ENCODE measurements at places on chromosomes 11 and 22.

DNA sequence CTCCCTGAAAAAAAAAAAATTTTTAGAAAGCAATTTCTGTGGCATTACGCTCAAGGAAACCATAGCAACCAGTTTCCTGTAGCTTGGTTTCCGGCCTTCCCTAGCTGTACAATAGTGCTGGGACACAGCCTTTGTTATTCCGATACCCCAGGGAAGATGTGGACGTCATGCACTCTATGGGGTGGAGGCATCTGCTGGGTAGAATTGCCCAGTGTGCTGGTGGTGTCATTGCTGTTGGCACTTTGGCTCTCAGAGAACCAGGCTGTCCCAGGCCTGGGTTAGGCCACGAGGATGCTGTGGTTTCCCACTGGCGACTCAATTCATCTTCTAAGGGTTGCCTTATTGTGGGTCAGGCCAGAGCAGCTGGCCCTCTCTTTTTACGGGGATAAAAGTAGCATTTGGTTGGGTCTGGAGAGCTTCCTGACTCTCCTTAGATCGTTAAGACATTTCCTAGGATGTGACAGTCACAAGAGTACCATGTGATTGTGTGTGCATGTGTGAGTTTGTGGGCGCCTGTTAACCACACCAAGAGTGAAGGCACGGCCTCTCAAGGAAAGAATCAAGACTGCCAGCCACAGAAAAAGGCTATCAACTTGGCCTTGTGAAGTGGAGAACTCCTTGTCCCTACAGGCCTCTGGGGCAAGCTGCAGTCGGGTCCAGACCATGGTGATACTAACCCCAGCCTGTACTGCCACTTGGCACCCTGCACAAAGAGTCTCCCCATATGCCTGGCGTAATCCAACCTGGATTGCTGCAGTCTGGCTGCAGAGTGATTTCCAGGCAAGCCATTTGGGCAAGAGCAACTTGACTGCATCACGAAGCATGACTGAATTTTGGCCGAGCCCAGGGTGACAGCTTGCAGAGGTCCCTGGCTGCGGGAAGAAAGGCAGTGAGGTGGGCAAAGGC, 35.9 kb upstream of the NAV2 start:
- no peaks in the 10 kb centered on the region for H3K36me3 ChIP-seq
- H3K27ac ChIP-seq: no peak overlapping the region
- peaks cover 9% of the 10 kb centered on the region for H3K27me3 ChIP-seq
- H3K4me1 ChIP-seq: no peaks in the 10 kb centered on the region
- H3K4me3 ChIP-seq: no peak overlapping the region
- DNase-seq: no peak

DNA sequence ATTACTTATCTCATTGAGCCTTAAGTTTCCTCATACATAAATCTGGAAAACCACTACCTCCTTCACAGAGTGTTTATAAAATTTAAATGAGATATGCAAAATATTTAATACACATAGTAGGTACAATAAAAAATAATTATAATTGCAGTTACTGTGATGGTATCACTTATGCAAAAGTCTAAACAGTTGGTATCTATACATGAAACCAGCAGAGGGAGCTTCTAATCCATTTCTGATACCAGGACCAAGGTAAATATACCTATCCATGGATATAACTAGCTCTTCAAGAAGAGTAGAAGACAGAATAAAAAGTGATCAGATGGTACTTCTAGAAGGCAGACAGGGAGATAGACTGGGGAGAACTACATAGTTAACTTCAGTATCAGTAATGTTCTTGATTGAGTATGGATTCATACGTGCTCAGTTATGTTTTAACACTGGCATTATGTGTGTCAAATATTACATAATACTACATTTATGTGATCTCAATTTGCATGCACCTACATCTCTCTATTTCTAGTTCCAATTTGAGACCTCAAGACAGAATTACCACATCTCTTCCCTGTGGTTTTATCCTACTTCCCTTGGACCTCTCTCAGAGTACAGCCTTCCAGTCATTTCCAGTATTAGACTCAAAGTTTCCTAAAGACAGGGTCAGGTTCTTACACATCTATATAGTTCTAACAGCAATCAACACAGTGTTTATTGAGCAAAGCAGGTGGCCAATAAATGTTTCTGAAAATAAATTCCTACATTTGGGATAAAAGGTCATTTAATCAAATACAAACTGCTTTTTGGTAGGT, 13.7 kb upstream of the TSG101 start:
- H3K27me3 ChIP-seq: no peaks in the 10 kb centered on the region
- no peak overlapping the region for H3K4me3 ChIP-seq
- H3K4me1 ChIP-seq: no peaks in the 10 kb centered on the region
- DNase-seq: no peak
- H3K36me3 ChIP-seq: no peaks in the 10 kb centered on the region

GRCh38 chr11:133911171-133911570, 45.6 kb downstream of the IGSF9B start:
- no peaks in the 10 kb centered on the region for H3K4me1 ChIP-seq
- peaks cover 51% of the 10 kb centered on the region for H3K36me3 ChIP-seq
- H3K27me3 ChIP-seq: no peaks in the 10 kb centered on the region
- H3K27ac ChIP-seq: no peak overlapping the region

GRCh38 chr22:29270475-29271271, 2.6 kb downstream of the EWSR1 start:
- peaks cover 75% of the 10 kb centered on the region for H3K4me1 ChIP-seq
- peak overlapping the region; percentile 93 for H3K4me3 ChIP-seq
- no peak for DNase-seq
- H3K27ac ChIP-seq: peak overlapping the region; percentile 100
- H3K27me3 ChIP-seq: no peaks in the 10 kb centered on the region

GRCh38 chr22:38872831-38873248, 824 bp upstream of the CBX6 start:
- H3K27me3 ChIP-seq: peaks cover under 1% of the 10 kb centered on the region
- H3K4me1 ChIP-seq: peaks cover 54% of the 10 kb centered on the region
- peak; percentile 20 for DNase-seq
- peak overlapping the region; percentile 91 for H3K27ac ChIP-seq
- peaks cover 10% of the 10 kb centered on the region for H3K36me3 ChIP-seq

- H3K4me3 ChIP-seq: peak within 1 kb of the TSS; percentile 74
- peaks cover 25% of the 10 kb centered on the region for H3K4me1 ChIP-seq
- H3K27ac ChIP-seq: no peak within 1 kb of the TSS
- peaks cover 22% of the 10 kb centered on the region for H3K27me3 ChIP-seq
Observed at GRCh38 chr11:117796872-117797529, at the start of gene DSCAML1. Gene DSCAML1 (minus strand): TSS chr11:117797216. CDS start chr11:117797079, 137 bp downstream.

DNA sequence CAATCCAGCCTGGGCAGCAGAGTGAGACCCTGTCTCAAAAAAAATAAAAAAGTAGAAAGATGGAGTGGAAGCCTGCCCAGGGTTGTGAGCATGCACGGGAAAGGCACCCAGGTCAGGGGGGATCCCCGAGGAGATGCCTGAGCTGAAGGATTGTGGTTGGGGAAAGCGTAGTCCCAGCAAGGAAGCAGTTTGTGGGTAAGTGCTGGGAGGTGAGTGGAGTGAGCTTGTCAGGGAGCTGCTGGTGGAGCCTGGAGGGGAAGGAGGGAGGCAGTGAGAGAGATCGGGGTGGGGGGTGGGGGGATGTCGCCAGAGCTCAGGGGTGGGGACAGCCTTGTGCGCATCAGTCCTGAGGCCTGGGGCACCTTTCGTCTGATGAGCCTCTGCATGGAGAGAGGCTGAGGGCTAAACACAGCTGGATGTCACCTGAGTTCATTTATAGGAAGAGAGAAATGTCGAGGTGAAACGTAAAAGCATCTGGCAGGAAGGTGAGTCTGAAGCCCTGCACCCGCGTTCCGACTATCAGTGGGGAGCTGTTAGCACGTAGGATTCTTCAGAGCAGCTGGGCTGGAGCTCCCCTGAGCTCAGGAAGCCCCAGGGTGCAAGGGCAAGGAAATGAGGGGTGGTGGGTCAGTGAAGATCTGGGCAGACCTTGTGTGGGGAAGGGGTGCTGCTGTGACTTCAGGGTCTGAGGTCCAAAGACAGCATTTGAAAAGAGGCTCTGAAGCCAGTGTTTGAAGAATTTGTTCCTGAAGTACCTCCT, 10.2 kb downstream of the TMEM121B start:
- H3K27ac ChIP-seq: peak overlapping the region; percentile 85
- H3K4me3 ChIP-seq: no peak overlapping the region
- no peak for DNase-seq
- peaks cover 39% of the 10 kb centered on the region for H3K36me3 ChIP-seq

GRCh38 chr11:75840522-75840921, 25.5 kb downstream of the UVRAG start:
- H3K4me3 ChIP-seq: no peak overlapping the region
- DNase-seq: no peak
- H3K27ac ChIP-seq: no peak overlapping the region
- no peaks in the 10 kb centered on the region for H3K27me3 ChIP-seq
- H3K36me3 ChIP-seq: no peaks in the 10 kb centered on the region

DNA sequence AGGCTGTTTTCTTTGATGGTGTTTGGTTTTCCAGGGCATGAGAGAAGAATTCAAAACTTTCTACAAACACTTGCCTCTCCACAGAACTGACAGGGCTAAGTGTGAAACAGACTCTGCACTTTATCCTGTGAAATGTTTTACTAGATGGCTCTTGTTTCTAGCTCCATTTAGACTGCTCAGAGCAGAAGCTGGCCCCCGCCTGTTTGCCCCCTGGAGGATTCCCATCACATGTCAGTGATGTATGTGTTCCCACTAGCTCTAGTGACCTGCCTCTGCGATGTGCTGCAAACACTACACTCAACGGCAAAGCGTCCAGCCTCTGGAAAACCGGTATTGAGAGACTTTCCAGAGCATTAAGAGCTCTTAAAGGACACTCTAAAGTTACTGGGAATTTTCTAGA, 41.4 kb upstream of the PCF11 start:
- H3K27me3 ChIP-seq: no peaks in the 10 kb centered on the region
- H3K36me3 ChIP-seq: peaks cover 3% of the 10 kb centered on the region
- H3K4me3 ChIP-seq: peak overlapping the region; percentile 67
- peak overlapping the region; percentile 74 for H3K27ac ChIP-seq
- DNase-seq: no peak

DNA sequence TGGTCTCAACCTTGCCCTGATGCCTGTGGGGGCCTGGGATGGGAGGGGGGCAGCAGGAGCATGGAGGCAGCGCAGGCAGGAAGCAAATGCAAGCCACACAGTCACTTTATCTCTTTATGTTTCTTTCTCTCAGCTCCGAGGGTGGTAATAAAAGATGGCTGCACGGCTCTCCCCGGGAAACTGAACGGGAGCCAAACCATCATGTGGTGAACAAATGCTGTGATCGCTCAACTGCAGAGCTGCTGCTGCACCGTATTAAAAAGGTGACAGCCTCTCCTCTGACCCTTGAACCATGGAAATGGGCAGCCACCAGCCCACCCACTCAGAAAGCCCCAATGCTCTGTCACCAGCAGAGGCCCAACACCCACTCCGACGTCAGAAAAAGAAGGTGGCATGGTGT, 110.0 kb downstream of the TIMP3 start:
- H3K27me3 ChIP-seq: peaks cover 3% of the 10 kb centered on the region
- H3K4me1 ChIP-seq: peaks cover 2% of the 10 kb centered on the region
- H3K27ac ChIP-seq: no peak overlapping the region
- no peak overlapping the region for H3K4me3 ChIP-seq

- DNase-seq: no peak
- no peaks in the 10 kb centered on the region for H3K36me3 ChIP-seq
- H3K27ac ChIP-seq: peak overlapping the region; percentile 44
- no peaks in the 10 kb centered on the region for H3K27me3 ChIP-seq
- peaks cover 75% of the 10 kb centered on the region for H3K4me1 ChIP-seq
- H3K4me3 ChIP-seq: no peak overlapping the region
Observed at GRCh38 chr22:22754961-22755777, 110.8 kb downstream of the GGTLC2 start.

- H3K4me1 ChIP-seq: peaks cover 6% of the 10 kb centered on the region
- no peaks in the 10 kb centered on the region for H3K27me3 ChIP-seq
- no peak overlapping the region for H3K4me3 ChIP-seq
- H3K27ac ChIP-seq: no peak overlapping the region
- DNase-seq: no peak
- no peaks in the 10 kb centered on the region for H3K36me3 ChIP-seq
Observed at GRCh38 chr22:47134222-47134621, 371.8 kb downstream of the TBC1D22A start.

GRCh38 chr22:41169157-41169556, 36.0 kb upstream of the L3MBTL2 start:
- peaks cover 91% of the 10 kb centered on the region for H3K36me3 ChIP-seq
- H3K27ac ChIP-seq: peak overlapping the region; percentile 81
- no peak overlapping the region for H3K4me3 ChIP-seq
- no peak for DNase-seq

- no peaks in the 10 kb centered on the region for H3K4me1 ChIP-seq
- no peak overlapping the region for H3K4me3 ChIP-seq
- no peaks in the 10 kb centered on the region for H3K36me3 ChIP-seq
- no peaks in the 10 kb centered on the region for H3K27me3 ChIP-seq
Observed at GRCh38 chr11:28697920-28698827, 590.0 kb downstream of the METTL15 start.

GRCh38 chr11:95544095-95544856, 245.3 kb downstream of the FAM76B start:
- H3K36me3 ChIP-seq: no peaks in the 10 kb centered on the region
- no peak overlapping the region for H3K27ac ChIP-seq
- no peak overlapping the region for H3K4me3 ChIP-seq

DNA sequence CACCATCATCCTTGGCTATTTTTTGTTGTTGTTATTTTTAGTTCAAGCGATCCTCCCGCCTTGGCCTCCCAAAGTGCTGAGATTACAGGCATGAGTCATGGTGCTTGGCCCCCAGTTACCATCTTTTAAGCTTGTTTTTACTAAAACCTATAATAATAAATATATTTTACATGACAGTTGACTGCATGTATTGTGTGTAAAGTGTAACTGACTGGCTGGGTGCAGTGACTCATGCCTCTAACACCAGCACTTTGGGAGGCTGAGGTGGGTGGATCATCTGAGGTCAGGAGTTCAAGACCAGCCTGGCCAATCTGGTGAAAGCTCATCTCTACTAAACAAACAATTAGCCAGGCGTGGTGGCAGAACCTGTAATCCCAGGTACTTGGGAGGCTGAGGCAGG, 386.2 kb downstream of the TENM4 start:
- H3K36me3 ChIP-seq: no peaks in the 10 kb centered on the region
- H3K27me3 ChIP-seq: peaks cover 25% of the 10 kb centered on the region
- no peak overlapping the region for H3K4me3 ChIP-seq
- no peak overlapping the region for H3K27ac ChIP-seq
- H3K4me1 ChIP-seq: no peaks in the 10 kb centered on the region
